Activated T-helper 17 cell treated with anti-CD3 and anti-CD28 coated beads, Interleukin-2, amount 50 U/mL, for 72 hours (primary cell): ENCODE measurements at places on chromosomes 2 and 18. TPM values are rescaled to one million over a fixed set of nuclear protein-coding genes. Genes with fewer than 3 reads are reported as not detected.

- peak; percentile 45 for ATAC-seq
These were observed 139.4 kb downstream of the WDSUB1 start for GRCh38 chr2:159146996-159147666.

GRCh38 chr2:161947836-161948235, 126.2 kb downstream of the DPP4 start:
- no peak for ATAC-seq

DNA sequence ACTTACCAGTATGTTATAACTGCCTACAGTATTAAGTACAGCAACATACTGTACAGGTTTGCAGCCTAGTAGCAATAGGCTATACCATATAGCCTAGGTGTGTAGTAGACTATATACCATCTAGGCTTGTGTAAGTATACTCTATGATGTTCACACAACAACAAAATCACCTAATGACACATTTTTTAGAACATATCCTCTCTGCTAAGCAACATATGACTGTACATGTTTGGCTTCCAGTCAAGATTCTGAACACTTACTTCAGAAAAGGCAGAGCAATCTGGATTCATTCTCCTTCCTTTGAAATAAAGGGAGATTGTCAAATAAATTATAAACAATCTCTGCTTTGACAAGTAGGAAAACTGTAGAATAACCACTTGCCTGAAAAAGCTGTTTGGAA, 81.8 kb downstream of the EXOC6B start:
- peak; percentile 16 for ATAC-seq

DNA sequence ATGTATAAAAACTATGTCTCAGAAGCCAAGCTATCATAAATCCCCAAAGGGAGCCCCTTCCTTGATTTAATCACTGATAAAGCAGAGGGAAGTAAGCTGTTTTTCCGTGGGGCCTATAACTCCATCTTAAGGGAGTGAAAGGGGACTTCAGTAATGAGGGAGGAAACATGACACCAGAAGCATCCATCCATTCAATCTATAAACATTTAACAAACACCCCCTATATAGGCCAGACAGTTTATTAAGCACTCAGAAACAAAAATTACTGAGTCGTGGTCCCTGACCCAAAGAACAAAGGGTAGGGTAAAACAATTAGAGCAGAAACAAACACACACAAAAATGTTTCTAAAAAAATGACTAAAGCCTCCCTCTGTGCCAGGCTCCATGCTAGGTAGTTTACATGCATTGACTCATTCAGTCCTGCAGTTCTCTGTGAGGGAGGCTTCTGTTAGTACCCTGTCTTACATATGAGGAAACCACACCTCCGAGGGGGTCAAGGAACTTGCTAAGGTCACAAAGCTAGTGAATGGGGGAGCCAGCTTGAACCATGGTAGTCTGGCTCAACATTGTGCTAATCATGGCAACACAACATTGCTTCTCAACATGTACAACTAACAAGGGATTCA, 472.1 kb downstream of the CDH2 start:
- no peak for ATAC-seq

DNA sequence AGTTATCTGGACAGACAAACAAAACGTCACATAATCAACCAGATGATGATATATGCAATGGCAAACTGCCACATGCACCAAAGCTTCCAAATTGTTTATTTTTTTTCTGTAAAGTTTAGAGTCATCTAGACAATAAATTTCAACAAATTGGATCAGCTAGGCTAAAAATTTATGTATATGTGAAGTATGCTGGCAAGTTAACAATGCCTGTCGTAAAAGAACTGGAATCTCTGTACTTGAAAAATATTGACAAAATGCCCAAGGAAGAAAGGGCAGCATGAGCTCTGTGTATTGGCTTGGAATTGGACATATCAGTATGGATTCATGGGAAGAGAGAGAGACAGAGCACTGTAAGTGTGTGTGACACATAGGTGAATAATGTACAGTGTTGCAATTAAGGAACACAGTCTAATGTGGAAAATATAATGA, 309.8 kb downstream of the ERBB4 start:
- ATAC-seq, result no peak

DNA sequence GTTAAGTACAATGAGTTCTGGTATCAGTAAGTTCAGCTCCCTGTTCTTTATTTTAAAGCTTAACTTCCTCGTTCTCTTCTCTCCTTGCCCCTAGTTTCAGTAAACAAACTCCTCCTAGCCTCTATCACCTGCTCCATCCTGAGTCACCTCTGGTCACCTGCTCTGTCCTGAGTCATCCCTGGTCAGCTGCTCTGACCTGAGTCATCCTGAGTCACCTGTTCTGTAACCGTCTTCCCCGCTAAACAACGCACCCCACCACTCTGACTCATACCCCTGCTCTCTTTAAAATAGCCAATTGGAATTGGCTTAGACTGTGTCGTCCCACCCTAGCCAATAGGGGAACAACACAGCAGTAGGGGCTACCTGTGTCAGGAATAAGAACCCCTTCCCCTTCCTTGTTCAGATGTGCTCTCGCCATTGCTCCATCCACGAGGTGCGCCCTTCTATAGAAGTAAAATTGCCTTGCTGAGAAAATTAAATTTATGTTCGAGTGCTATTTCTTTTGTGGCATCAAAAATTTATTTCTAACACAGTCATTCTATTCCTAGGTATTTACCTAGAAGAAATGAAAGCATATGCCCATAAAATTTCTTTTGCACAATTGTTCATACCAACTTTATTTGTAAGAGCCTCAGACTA, 24.9 kb upstream of the RMND5A start:
- ATAC-seq, result peak; percentile 80

GRCh38 chr2:20599861-20600461, 50.9 kb downstream of the HS1BP3 start:
- ATAC-seq, result no peak

DNA sequence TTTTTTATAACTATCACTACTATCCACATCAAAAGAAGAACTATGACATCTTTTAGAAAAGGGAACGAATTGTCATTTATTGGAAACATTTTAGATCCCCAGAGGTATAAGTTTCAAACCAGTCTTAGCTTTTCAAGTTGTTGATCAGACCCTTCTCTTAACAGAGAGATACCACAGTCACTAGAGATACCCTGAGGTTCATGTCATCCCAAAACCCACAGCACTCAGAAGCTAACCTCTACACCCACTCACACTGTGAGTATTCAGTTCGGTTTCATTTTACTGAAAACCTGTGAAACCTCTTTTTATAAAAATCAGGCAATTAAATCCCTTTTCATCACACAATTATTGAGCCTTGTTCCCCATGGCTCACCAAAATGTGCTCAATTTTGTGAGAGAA, 156.2 kb downstream of the DTNA start:
- peak; percentile 93 for ATAC-seq

DNA sequence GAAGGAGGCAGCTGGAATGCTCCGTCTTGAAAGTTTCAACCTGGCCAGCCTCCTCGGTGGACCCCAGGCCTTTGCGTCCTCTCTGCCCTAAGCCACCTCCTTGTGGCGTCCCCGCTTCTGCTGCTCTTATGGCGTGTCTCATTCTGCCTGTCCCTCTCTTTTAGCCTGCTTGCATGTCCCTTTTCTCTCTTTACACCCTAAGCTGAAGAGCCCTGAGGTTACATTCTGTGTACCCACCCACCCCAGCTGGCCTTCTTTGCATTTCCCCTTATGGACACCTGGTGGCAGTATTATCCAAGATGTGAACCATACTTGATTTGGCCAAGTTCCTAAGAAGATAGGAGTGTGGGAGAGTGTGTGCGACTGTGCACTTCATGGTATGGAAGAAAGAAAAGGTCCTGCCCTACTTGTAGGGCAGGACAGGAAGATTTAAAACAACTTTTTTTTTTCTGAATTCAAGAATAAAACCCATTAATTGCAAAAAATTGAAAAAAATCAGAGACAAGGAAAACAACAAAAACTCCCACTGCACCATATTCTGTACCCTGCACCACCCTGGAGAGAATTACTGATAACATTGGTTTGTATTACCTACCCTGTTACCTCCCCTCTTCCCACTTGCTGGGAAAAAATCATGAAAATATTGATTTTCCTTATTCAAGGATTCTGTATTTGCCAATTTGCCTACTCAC, 77.4 kb downstream of the DYSF start:
- ATAC-seq, result peak; percentile 38

The ANO7 gene
- 1.6 TPM for total RNA-seq

The INPP1 gene
- 15.5 TPM for total RNA-seq

The UGT1A8 gene
- not detected for total RNA-seq

The IL36B gene
- not detected for total RNA-seq

The CHRND gene
- not detected for total RNA-seq

The E2F6 gene
- total RNA-seq, result 8.6 TPM

The GPR45 gene
- total RNA-seq, result not detected
